ENCODE measurements at places on chromosomes 1 and 21. TPM values are rescaled to one million over a fixed set of nuclear protein-coding genes. Genes with fewer than 3 reads are reported as not detected.

Gene CATSPERE
- 2.0 TPM for total RNA-seq

Gene MIXL1
- total RNA-seq: 1.5 TPM

DNA sequence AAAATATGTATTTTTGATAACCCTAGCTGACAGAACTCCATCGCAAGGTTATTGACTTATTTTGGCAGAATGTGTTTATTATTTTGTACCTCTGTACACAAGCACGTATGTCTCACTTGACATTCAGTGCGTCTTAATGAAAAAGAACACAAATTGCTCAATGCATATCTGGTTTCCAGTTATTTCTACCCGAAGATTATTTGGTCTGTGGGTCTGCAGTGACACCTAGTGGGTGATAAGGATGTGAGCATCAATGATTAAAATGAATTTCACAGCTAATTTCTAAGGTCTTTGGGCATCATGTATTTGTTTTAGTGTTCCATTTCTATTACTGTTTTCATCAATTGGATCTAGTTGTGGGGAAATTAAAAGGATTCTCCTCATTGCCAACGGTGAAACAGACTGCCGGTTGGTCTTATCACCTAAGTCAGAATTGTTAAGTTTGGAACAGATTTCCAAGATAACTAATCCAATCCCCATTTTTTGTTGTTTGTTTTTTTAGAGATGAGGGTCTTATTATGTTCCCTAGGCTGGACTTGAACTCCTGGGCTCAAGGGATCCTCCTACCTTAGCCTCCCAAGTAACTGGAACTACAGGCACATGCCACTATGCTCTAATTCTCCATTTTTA is 13.9 kb downstream of the DDX20 start:
- DNase-seq: no peak

DNA sequence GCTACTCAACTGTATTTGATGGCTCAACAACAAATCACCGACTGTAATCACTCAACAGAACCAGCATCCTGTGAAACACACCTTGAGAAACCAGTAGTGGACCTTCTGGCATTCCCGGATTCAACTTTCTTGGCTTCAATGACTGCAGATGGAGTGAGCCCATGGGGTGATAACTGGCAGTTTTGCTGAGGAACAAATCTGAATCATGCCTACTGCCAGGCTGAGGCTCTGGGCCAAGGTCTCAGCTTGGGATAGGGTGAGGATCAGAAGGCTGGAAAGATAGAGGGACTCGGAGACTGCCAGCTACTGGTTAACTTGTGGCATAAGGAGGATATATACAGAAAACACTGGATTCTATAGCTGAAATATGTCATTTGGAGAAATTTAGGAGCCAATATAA is 63.5 kb upstream of the DIRAS3 start:
- DNase-seq: no peak

DNA sequence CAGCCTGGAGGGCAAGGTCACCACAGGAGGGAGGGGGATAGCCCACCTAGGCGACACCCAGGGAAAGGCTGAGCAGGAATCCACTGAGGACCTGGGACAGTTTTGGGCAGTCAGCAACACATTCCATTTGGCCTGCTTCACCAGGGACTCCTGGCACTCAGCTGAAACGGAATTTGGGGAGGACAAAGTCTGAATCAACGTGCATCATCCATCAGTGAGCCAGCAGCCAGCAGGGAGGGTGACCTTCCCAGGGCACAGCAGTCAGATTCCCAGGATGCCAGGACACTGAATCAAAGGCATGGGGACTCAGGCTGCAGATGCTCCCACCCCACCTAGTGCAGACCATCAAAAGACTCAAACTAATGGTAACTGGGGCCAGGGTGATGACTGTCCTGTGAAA is 4.6 kb downstream of the SH3BP5L start:
- DNase-seq: no peak

DNA sequence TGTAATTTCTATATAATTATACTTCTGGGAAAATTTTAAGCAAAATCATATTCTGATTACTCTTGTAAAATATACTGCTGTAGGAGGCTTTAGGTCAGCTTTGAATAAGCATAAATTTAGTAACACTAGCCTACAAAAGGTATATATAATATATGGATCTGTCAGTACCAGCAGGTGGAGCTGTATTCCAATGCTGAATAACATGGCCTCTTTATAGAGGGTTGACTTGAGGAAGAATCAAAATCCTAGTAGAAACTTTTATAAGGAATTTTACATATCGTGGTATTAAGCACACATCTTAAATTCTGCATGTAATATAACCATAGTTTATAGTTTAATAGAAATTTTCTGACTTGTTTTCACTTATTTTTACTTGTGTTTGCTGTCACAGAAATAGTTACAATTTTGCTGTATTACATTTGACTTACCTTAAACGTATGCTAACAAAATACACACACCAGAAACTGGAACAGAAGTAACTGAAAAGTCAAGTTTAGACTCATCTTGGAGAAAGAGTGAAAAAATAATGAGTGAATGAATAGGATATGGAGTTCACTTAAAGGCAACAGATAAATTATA is 79.3 kb downstream of the HMCN1 start:
- no peak for DNase-seq

GRCh38 chr1:916173-917075 is 7.3 kb upstream of the SAMD11 start:
- no peak for DNase-seq

Data from progenitor cell of endocrine pancreas (in vitro differentiated cells).